ENCODE measurements at places on chromosomes 1 and 21.

DNA sequence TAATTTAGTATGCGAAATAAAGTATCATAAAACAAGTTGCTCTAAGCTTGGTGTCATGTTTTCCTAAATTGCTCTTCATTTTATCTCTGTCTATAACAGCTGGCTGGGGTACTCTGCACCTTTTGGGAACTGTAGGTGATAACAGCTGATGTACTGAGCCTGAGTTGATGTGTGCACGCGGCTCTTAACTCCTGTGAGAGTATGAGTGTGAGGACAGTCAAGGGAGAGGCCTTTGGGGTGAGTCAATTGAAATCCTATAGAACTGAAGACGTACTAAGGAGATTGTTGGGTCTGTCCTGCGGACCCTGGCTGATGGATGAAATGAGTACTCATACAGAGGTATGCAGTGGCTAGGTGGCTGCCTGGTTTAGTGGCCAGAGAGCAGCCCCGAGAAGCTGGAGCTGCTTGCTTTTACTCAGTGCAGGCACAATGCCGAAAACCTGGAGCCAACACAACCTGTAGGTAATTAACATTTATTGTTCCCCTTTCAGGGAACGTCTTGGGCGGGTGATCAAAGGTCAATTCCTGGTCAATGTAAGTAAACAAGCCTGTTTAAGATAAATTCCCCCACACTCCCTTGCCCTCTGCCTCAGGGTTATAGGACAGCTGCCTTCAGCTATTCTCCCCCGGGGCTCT lies 188.5 kb downstream of the PRDM2 start:
- DNase-seq: no peak

DNA sequence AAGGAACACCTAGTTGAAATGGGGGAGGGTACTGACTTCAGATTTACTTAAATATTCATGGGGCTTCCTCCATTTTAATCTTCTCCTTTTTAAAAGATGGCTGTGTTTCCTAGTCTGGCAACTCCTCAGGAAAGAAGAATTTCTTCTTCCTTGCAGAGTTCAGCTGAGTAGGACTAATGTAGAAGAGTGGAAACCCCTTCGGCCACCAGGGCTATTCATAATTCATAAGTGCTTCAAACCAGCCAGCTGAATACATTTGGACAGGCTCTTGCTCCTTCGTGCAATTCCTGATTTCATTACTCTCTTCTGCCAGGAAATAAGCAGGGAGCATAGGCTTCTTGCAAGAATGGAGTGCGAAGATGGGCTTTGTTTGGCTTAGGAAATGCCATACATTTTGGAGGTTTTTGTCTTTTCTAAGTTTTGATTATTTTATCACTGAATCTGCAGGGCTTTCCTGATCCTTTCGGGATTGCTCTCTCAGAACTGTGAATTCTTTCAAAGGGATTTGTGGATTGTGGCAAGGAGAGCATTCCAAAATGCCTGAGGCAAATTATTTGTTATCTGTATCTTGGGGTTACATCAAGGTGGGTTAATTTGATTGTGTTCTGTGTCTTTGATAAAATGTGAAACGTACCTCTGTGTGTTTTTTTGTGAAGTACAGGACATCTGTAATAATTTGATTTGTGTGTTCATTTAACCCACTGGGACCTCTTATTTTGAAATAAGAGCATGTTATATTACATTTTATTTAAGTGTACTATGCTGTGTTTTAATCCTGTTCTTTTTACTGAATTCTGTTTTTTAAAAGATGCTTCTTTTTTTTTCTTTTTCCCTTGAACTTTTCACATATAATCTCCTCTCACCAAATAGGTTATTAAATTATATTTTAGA lies 179.4 kb upstream of the SGIP1 start:
- DNase-seq: no peak

GRCh38 chr1:118785246-118785645 lies 202.9 kb downstream of the TBX15 start:
- no peak for DNase-seq

GRCh38 chr1:235009074-235009473 lies 119.6 kb downstream of the TOMM20 start:
- DNase-seq: no peak

- DNase-seq: no peak
These were observed 27.5 kb downstream of the LRRC71 start for GRCh38 chr1:156947818-156948525.

DNA sequence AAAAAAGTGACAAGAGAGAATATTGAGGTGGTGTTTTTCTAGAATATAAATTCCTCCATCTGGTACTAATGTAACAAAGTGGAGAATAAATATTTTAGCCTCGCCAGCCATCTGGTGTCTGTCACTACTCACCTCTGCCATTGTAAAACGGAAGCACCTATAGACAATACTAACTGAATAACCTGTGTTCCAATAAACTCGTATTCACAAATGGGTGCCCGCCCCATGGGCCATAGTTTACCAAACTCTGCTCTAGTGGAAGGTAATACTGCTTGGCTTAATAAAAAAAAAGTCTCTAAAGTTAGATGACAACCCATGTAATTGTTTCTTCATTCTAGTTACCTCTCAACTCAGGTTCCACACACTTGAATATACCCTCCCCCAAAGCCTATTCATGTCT lies 8.1 kb downstream of the MIS18A start:
- no peak for DNase-seq

- no peak for DNase-seq
These were observed 37.6 kb upstream of the DESI2 start for GRCh38 chr1:244615301-244615700.

GRCh38 chr1:186925881-186926669 lies 97.3 kb downstream of the PLA2G4A start:
- peak; percentile 23 for DNase-seq

DNA sequence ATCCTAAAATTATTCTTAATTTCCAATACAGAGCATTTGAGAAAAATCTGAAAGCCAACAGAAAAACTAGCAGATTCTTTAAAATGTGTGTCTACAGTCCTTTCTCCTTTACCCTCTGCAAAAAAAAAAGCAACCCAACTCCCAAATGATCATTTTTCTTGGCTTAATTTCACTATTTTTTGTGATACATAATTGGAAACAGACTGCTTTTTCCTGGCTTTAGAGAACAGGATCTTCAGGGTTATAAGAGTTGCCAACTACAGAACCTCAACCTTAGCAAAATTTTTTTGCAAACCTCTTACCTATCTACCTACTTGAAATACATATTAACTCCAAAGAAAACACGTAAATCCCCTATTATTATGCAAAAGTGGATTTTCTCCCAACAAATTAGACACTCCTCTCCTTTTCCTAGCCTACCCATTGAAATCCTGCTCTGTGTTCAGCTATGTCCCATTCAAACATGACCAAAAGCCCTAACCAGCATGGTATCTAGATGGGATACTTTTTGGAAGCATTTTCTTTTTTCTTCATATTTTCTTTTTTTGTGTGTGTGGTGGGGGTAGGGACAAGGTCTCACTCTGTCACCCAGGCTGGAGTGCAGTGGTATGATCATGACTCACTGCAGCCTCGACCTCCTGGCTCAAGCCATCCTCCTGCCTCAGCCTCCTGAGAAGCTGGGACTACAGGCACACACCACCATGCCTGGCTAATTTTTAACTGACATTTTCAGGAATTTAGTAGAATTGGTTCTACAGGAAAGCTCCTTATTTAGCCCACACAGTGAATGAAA lies 9.0 kb downstream of the TGFBR3 start:
- no peak for DNase-seq
